Fibroblast of skin of right quadriceps (primary cell): ENCODE measurements at places on chromosomes 16 and 17.
A peak's percentile ranks its signal among the peaks of the same experiment; 100 is the strongest.

DNA sequence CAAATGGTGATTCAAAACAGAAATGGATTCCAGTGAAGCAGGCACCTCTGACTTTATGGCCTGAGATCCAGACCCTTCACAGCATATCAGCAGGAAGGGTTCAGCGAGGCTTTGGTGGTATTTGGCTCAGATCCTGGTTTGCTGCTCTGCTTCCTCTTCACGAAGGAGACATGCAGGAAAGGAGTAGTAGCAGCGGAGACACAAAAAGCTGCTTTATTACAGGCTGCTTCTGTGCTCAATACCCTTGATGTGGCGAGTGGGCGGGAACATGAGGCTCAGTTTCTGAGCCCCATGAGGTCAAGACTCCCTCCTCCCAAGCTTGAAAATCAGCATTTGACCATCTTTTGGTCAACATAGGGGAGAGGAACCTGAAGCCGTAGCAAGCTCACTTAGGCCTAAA, 213.3 kb upstream of the AXIN2 start:
- DNase-seq, result peak; percentile 8

DNA sequence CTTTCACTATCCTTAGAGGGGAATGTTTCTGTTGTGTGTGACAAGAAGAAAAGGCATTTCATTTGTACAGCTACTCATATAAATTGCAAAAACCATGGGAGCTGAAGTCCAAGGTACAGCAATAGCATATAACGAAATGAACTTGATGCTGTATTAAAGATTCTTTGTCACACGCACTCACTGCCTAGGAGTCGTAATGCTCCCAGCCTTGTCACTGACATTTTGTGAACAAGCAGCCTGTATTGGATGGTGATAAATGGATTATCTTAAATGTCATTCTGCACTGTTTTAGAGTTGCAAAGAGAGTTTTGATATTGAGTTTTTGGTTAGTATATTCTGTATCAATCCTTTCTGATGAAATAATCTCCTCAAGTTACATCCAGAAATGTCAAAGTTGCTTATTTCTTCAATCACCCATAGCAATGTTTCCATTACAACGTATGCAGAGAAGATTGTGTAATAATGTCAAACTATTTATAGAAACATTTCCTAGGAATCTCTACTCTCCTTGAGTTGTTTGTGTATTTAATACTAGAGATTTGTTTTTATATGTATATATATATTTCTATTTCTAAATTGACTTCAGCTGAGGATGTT, 270.6 kb downstream of the FTO start:
- DNase-seq, result peak; percentile 73

GRCh38 chr17:55533608-55534007, 22.4 kb upstream of the SMIM36 start:
- DNase-seq, result peak; percentile 39

GRCh38 chr17:69757688-69758430, 317.2 kb upstream of the KCNJ16 start:
- peak; percentile 91 for DNase-seq

GRCh38 chr17:35238821-35239220, 4.1 kb upstream of the SLFN5 start:
- DNase-seq, result peak; percentile 61

- DNase-seq, result peak; percentile 46
Measured at GRCh38 chr16:14232106-14232864, 161.2 kb downstream of the MRTFB start.

DNA sequence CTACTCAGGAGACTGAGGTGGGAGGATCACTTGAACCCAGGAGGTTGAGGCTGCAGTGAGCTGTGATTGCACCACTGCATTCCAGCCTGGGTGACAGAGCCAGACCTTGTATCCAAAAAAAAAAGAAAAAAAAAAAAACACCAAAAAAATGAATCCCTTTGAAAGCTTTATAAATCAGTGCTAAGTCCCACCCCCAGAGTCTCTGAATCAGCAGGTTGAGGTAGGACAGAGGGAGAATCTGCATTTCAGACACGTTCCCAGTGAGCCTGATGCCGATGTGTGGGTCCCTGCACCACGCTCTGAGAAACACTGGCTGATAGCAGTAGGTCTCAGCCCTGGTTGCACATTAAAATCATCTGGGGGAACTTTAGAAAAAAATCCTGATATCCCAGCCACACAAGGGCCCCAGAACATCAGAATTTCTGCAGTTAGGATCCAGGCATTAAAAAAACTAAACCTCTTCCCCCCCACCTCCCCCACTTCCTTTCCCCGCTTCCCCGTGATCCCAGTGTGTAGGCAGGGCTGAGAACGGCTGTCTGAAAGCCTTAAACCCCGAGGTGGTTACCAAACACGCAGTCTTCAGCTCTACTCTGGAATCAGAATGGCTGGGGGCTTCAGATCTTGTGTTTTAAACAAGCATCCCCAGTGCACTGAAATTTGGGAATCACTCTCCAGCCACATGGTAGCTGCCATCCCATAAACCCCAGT, 27.3 kb upstream of the GPRC5B start:
- DNase-seq, result no peak

GRCh38 chr17:58224315-58224714, 5.3 kb upstream of the MKS1 start:
- peak; percentile 83 for DNase-seq

DNA sequence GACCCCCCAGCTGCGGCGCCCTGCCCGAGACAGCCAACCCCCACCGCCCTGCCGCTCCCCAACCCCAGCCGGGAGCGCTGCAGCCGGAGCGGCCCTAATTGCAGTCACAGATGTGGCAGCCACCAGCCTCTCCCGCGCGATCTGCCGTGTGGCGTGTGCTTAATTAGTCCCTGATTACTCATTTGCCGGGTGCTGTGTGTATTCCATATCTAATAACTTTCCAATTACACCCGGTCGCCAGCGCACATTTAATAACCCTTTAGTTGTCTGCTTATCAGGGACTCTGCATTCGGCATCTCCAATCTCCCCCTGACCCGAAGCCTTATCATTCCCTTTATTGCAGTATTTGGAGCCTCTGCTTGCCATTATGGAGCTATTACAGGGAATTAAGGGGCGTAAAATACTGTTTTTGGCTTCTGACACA, 236.7 kb upstream of the CIBAR2 start:
- DNase-seq, result peak; percentile 28
